Activated T-cell treated with anti-CD3 and anti-CD28 coated beads for 4 hours (primary cell): ENCODE measurements at places on chromosomes 6 and 20.

- no peak for DNase-seq
These were observed 621.9 kb downstream of the GRIK2 start for GRCh38 chr6:102015431-102015830.

DNA sequence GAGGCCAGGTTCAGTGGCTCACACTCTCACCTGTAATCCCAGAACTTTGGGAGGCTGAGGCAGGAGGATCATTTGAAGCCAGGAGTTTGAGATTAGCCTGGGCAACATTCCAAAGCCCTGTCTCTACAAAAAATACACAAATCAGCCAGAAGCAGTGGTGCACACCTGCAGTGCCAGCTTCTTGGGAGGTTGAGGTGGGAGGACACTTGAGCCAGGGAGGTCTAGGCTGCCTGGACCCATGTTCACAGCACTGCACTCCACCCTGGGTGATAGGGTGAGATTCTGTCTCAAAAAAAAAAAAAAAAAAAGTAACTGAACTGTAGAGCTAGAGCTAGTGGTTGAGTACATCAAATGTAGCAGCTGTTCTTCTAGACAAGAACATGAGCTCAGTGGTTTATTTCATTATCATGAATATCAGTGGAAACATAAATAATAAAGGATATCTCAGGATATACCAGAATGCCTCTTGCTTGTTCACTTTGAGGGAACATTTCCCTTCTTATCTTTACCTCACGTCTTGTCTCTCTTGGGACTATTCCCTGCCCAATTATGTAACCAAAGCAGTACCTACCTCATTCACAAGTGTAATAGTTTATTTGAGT, 17.6 kb downstream of the NANP start:
- no peak for DNase-seq

GRCh38 chr20:38266426-38266825, 5.9 kb upstream of the KIAA1755 start:
- no peak for DNase-seq

- DNase-seq, result no peak
These were observed 166.8 kb downstream of the IBTK start for GRCh38 chr6:82080767-82081166.

- DNase-seq, result no peak
These were observed 97.6 kb downstream of the FIG4 start for GRCh38 chr6:109788687-109789086.

DNA sequence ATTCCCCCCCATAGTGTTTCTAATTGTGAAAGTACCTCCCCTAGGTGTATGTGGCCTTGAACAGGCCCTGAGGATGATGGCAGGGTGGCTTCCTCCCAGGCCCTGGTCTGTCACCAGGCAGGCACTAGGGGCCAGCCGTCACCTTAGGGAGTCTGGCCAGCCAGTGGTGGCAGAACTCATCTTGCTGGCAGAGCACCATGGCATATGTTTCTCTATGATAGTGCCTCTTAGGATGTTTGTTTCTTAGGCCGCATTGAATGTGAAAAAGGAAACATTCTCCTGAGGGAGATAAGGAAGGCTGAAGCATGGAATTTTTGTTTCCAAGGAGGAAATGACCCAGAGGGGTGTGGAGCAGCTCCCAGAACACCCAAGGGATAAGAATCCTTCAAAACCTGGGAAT, 45.2 kb upstream of the KLHL31 start:
- no peak for DNase-seq

DNA sequence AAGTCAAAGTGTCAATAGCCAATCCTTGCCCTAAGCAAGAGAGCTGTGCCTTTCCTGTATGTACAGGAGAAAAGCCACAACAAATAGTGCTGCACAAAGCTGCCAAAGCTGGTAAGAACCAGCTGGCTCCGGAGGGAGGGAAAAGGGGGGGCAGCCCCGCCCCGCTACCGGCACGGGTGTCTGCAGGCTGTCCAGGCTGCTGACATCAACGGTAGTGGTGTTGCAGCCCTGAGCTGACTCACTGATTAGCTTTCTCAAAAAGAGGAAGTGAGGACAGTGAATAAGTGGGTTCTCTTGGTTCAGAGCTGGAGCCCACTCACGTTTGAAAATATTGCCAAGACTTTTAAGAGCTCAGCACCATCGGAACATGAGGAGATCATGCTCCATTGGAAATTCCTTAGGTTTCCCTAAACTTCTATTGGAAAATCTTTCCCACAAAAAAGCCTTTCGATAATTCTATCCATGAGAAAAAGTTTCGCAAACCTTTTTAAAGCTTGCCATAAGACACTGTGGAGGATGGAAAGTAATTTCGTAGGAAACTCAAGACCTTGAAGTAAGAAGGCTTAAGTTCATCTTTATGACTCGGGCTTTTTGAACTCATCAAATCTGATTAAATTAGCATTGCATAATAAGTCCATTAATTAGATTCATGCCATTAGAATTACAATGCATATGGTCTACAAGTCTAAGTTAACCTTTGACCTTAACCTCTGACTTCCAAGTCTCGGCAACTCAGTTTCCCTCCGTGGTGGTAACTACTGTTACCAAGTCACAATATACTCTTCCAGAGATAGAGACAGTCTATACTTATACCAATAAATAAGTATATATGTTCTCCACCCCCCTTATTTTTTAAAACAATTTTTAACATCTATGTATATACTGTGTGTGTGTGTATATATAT, 67.0 kb downstream of the TNFRSF21 start:
- peak; percentile 7 for DNase-seq

GRCh38 chr20:50191544-50192363, 1.1 kb downstream of the CEBPB start:
- DNase-seq, result peak; percentile 55

GRCh38 chr20:11389186-11389585, 528.5 kb upstream of the BTBD3 start:
- DNase-seq, result no peak

GRCh38 chr20:54929191-54929590, 453.8 kb downstream of the DOK5 start:
- DNase-seq, result no peak

GRCh38 chr6:56311061-56311460, 63.7 kb upstream of the COL21A1 start:
- DNase-seq, result no peak

GRCh38 chr20:37504404-37505096, 16.5 kb upstream of the NNAT start:
- DNase-seq, result no peak

- DNase-seq, result no peak
These were observed 213.7 kb downstream of the CDKAL1 start for GRCh38 chr6:20747991-20748390.

DNA sequence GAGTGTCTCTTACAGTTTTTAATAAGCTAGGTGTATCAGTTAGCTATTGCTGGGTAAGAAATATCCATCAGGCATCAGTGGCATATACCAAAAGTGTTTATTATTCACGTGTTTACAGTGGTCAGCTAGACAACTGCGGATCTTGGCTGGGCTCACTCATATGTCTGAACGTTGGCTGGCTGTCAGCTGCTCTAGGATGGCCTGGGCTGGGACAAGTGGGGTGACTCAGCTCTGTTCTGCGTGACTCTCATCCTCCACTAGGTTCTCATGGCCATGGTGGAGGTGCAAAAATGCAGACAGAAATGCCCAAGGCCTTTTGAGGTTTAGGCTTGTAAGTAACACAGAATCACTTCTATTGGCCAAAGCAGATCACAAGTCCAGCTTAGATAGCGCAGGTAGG, 22.0 kb downstream of the ZNF341 start:
- no peak for DNase-seq

GRCh38 chr20:58359441-58359840, 29.6 kb upstream of the VAPB start:
- no peak for DNase-seq

DNA sequence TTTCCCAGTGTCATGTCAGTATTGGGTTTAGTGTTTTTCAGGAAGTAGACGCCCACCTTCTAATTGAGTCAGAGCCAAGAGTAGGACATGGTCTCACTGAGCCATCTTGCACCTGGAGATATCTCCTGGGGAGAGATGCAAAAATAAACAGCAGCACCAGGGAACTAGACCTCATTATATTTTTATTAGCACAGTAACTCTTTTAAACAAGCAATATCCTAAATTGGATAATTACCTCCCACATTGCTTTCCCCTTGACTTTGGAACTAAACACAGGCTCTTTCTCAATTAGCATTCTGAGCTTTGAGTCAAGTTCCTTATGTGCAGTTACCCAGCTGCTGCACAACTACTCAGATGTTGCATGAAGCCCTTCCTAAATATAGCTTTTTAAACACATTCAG, 175.4 kb downstream of the IBTK start:
- DNase-seq, result no peak

- no peak for DNase-seq
These were observed 212.4 kb upstream of the NT5E start for GRCh38 chr6:85237478-85237877.

DNA sequence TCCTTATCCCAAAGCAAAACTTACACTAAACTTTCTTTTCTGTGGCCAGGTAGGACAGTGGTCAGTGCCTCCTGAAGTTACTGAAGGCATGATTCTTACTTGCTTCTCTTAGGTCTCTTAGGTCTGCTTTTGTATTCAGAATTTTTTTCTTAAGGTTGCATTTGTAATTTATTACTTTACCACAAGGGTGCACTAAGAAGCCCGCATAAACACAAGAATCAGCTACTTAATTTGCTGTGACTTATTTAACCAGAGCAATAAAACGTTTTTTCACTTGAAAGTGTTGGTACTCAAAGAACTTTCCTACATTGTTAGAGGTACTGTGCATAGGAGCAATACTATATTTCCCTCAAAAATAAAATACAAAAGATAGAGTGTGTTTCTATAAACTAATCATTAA, 75.4 kb upstream of the LAMA2 start:
- DNase-seq, result no peak

- DNase-seq, result no peak
These were observed 16.3 kb upstream of the FAM8A1 start for GRCh38 chr6:17583811-17584210.

- no peak for DNase-seq
These were observed 185.1 kb downstream of the JARID2 start for GRCh38 chr6:15430931-15431405.

- DNase-seq, result no peak
These were observed 51.1 kb downstream of the ARID1B start for GRCh38 chr6:156828280-156828703.

- DNase-seq, result no peak
These were observed 10.7 kb upstream of the TM9SF4 start for GRCh38 chr20:32098786-32099185.

- DNase-seq, result no peak
These were observed 135.9 kb upstream of the SOX4 start for GRCh38 chr6:21457647-21458046.

DNA sequence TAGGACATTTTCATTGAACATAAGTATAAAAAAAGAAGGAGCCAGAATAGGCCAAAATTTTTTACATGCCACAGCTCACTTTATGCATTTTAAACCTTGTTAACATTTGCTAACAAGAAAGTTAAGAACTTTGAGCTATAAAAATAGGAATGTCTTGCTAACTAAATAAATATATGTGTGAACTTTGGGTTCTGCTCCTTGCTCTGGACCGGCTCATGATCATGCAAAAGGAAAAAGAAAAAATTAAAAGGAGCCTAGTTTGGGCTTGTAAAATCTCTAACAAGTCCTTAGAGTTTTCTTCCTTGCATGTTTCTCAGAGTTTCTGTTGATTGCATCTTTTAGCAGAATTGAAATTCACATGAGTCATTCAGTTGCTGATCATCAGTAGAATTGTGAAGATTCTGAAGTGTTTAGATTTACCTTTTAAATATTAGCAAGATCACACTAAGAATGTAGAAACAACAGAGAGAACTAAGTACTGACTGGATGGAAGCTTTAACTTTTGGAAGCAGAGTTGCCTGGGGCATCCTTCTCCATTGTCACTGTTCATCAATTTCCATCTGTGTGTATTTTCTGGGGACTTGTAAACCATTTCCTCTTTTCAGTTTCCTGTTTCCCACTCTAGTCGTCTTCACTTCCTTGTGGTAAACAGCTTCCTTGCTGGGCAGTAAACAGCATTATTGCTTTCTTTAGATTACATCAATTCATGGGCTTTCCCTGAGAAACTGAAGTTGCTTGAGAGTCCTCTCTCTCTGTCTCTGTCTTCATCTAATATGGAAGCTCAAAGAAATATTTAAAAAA, 458.4 kb upstream of the BTBD3 start:
- no peak for DNase-seq

GRCh38 chr6:68427630-68428029, 207.5 kb upstream of the ADGRB3 start:
- no peak for DNase-seq

DNA sequence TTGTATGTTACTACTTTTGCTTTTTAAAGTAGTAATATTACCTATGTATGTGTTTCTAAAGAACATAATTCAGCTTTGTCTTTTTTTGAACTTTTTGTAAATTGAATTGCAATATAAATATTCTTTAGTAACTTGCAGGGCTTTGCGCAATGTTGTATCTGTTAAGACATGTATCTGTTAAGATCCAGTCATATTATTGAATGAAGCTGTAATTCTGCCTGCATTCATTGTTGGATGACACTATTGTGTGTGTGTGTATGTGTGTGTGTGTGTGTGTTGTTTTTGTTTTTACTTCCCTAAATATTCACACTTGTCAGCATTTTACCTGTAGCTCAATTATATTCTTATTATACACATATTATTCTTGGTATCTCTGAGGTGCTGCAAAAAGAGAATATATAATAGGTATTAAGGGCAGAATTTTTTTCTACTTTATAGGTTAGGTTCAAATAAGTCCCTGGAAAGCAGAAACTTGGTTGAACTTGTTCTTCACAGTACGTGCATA, 164.0 kb downstream of the MEI4 start:
- DNase-seq, result no peak

DNA sequence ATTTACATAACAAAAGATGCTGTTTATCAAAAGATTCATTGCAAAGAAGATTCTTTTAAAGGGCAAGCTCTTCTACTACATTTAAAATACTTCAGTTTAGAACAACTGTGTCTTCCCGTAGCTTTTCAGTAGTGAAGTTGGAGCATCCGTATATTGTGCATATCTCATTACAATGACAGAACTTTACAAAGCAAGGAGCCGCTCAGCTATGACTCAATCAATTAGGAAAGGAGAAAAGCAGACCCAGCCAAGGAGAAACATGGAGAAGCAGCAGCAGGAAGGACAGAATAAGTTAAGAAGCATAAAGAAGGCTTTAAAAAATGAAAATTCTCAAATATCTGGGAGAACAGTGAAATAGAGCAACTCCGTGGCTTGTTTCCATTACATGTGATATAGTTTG, 132.6 kb upstream of the SMLR1 start:
- no peak for DNase-seq

- DNase-seq, result no peak
These were observed 203.8 kb upstream of the MAP3K7 start for GRCh38 chr6:90790696-90791095.

GRCh38 chr20:56257604-56258003, 9.1 kb downstream of the MC3R start:
- no peak for DNase-seq

- no peak for DNase-seq
These were observed 50.8 kb upstream of the SLC22A1 start for GRCh38 chr6:160070831-160071230.

- peak; percentile 41 for DNase-seq
These were observed 25.6 kb upstream of the FUCA2 start for GRCh38 chr6:143536866-143537691.

GRCh38 chr6:144896289-144896688, 611.2 kb downstream of the UTRN start:
- DNase-seq, result no peak

DNA sequence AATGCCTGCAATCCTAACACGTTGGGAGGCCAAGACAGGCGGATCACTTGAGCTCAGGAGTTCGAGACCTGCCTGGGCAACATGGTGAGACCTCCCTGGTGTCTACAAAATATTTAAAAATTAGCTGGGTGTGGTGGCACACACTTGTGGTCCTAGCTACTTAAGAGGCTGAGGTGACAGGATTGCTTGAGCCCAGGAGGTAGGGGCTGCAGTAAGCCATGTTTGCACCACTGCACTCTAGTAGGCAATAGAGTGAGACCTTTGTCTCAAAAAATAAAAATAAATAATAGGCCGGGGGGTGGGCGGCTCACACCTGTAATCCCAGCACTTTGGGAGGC, 18.3 kb upstream of the RIPOR3 start:
- no peak for DNase-seq
